ENCODE measurements at places on chromosomes 13 and 19. TPM values are rescaled to one million over a fixed set of nuclear protein-coding genes. Genes with fewer than 3 reads are reported as not detected.
A peak's percentile ranks its signal among the peaks of the same experiment; 100 is the strongest.

DNA sequence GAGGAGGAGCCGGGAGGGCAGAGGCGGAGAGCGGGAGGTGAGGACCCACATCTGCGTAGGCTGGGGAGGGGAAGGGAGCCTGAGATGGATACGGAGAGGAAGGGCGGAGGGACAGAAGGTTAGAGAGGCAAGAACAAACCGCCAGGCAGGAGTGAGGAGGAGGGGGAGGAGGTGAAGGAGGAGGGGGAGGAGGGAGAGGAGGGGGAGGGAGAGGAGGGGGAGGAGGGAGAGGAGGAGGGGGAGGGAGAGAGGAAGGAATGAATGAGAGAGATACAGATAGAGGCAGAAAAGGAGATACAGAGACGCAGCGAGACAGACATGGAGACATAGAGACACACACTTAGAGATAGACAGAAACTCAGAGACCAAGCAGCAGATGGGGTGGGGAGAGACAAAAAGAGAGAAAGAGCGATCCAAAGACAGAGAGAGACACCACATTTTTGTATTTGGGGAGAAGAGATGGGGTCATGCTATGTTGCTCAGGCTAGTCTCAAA, 782 bp upstream of the CA11 start:
- H3K4me3 ChIP-seq: peak overlapping the region; percentile 53
- H3K27me3 ChIP-seq: peaks cover 10% of the 10 kb centered on the region
- H3K4me1 ChIP-seq: peaks cover 15% of the 10 kb centered on the region
- H3K36me3 ChIP-seq: peaks cover 4% of the 10 kb centered on the region
- no peak for DNase-seq

DNA sequence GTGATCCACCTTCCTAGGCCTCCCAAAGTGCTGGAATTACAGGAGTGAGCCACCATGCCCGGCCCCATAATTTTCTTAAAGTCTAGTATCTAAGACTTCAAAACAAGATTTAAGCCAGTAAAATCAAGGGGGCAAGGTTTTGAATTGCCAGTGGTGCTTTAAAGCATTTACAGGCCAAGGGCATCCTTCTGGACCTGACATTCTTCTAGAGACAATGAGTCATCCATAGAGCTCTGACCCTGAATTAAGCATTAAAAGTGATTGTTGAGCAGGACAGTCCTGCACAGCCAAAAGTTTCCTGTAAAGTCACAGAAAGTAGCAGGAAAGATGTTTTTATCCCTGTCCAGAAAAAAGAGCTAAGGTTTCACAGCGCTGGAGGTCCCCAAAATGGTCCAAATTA, 50.9 kb upstream of the ATP12A start:
- DNase-seq: no peak
- peaks cover 4% of the 10 kb centered on the region for H3K27me3 ChIP-seq
- no peak overlapping the region for H3K27ac ChIP-seq
- peaks cover 29% of the 10 kb centered on the region for H3K4me1 ChIP-seq
- H3K36me3 ChIP-seq: no peaks in the 10 kb centered on the region

GRCh38 chr19:33192010-33192409, 2.1 kb upstream of the LRP3 start:
- DNase-seq: no peak
- no peaks in the 10 kb centered on the region for H3K4me1 ChIP-seq
- no peaks in the 10 kb centered on the region for H3K36me3 ChIP-seq
- H3K27me3 ChIP-seq: peaks cover 9% of the 10 kb centered on the region
- no peak overlapping the region for H3K4me3 ChIP-seq

DNA sequence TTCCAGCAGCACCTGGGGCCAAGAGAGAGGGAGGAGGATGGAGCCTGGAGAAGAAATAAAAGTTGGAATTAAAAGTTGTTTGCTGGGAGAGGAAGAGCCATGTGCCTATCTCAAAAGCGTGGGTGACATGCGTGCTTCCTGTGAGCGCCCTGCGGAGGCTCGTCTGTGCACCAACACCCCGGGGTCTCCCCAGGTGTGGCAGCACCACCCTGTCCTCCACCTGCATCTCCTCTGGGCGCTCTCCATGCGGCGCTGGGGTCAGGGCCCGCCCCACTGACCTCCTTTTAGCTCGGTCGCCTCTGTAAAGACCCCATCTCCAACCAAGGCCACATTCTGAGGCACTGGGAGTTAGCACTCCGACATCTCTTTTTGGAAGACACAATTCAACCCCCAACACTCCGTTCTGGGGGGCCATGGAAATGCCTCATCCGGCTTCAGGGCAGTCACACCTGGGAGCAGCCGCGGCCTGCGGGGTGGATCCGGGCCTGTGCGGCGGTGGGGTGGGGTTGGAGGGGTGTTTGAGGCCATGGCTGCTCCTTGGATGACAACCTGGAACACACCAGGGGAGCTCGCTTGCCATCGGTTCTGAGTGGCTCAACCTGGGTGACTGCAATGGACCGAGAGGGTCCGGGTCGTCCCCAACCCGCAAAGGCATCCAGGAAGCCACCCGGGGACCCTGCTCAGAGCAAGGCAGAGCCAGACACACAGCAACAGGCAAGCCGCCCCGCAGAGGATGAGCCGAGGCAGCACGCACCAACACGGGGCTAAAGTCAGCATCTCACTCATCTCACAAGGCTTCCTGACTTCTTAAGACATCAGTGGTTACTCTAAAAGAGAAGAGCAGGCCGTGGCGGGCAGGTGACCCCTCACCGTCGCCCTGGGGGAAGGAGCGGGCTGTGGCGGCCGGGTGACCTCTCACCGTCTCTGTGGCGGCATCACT, 79.4 kb upstream of the MCF2L start:
- no peak for DNase-seq
- H3K4me3 ChIP-seq: no peak overlapping the region
- peaks cover 18% of the 10 kb centered on the region for H3K4me1 ChIP-seq
- no peak overlapping the region for H3K27ac ChIP-seq
- H3K27me3 ChIP-seq: peaks cover 27% of the 10 kb centered on the region

GRCh38 chr19:1213391-1214286, 8.1 kb downstream of the STK11 start:
- peaks cover 7% of the 10 kb centered on the region for H3K27me3 ChIP-seq
- peak overlapping the region; percentile 97 for H3K27ac ChIP-seq
- peaks cover 8% of the 10 kb centered on the region for H3K36me3 ChIP-seq
- peak overlapping the region; percentile 42 for H3K4me3 ChIP-seq
- peaks cover 17% of the 10 kb centered on the region for H3K4me1 ChIP-seq

SHANK1 gene
- total RNA-seq: 6.5 TPM

PRSS57 gene
- not detected for total RNA-seq

All from endothelial cell (in vitro differentiated cells).